ENCODE measurements at places on chromosomes 7 and 10. TPM values are rescaled to one million over a fixed set of nuclear protein-coding genes. Genes with fewer than 3 reads are reported as not detected.

MALRD1 gene
- polyA plus RNA-seq: not detected

DNA sequence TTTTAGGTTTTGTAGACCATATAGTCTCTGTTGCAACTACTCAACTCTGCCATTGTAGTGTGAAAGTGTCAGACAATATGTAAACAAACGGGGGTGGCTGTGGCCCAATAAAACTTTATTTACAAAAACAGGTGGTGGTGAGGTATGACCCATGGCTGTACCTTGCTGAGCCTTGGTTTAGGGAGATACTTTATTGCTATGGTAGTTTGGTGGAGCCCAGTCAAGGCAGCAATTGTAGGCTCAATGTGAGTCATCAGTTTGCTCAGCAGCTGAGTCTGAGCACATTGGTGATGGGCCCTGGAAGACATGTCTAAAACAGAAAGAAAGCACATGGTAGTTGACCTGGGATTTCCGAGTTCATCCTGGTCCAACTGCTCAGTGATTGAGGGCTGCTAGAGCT is 242.5 kb downstream of the REEP3 start:
- peaks cover 9% of the 10 kb centered on the region for H3K27me3 ChIP-seq
- no peaks in the 10 kb centered on the region for H3K36me3 ChIP-seq
- DNase-seq: no peak
- H3K4me3 ChIP-seq: no peak overlapping the region

DNA sequence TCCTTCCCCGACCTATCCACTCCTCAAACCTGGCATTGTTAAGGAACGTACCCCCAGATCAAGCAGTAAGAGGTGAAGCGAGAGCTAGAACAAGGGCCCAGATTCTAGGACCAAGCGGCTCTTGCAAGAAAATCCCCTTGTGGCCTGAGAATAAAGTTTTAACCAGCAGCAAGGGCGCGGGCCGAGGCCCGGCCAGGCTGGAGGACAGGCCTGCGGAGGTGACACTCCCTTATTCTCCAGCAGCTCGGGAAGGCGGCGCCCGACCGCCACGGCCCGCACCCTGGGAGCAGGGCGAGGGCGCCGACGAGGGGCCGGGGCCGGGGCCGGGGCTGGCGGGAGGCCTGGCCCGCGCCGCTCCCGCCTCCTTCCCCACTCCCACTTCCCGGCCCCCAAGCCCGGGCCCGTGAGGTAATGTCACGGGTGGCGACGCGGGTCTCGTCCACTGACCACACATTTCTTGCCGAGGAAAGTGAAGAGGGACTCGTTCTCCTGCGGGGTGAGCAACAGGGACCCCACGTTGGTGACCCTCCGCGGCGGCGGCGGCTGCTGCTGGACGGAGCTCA is 551 bp downstream of the WASL start:
- peaks cover 13% of the 10 kb centered on the region for H3K27me3 ChIP-seq
- peaks cover 64% of the 10 kb centered on the region for H3K4me1 ChIP-seq
- H3K27ac ChIP-seq: peak overlapping the region; percentile 90
- H3K36me3 ChIP-seq: no peaks in the 10 kb centered on the region
- H3K4me3 ChIP-seq: peak overlapping the region; percentile 93

- no peak overlapping the region for H3K4me3 ChIP-seq
- H3K27ac ChIP-seq: no peak overlapping the region
- H3K4me1 ChIP-seq: peaks cover 60% of the 10 kb centered on the region
- H3K27me3 ChIP-seq: no peaks in the 10 kb centered on the region
- DNase-seq: no peak
Measured at GRCh38 chr7:74672343-74672915, 14.9 kb downstream of the GTF2I start.

- no peak overlapping the region for H3K4me3 ChIP-seq
- peaks cover 3% of the 10 kb centered on the region for H3K27me3 ChIP-seq
- peaks cover 22% of the 10 kb centered on the region for H3K36me3 ChIP-seq
- no peak overlapping the region for H3K27ac ChIP-seq
- H3K4me1 ChIP-seq: no peaks in the 10 kb centered on the region
Measured at GRCh38 chr10:1141701-1142100, 85.5 kb downstream of the WDR37 start.

DNA sequence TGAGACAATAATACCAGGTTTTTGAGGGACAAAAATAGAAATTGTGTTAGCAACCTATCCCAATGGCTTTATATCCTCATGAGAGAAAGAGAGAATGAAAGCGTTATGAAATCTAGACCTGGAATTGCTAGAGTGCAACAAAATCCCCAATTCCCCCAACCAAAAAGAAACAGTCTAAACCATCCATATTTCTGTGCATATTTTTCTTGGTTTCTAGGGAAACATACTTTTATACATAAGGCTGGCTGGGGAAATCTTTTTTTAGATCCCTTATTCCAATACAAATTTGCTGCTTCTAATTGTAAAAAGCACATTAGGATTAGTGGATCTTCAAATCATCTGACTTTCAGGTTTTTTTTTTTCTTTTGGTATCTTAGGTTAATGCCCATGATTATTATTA is 277.0 kb upstream of the SEMA3A start:
- no peak for DNase-seq
- H3K27me3 ChIP-seq: no peaks in the 10 kb centered on the region
- no peaks in the 10 kb centered on the region for H3K4me1 ChIP-seq
- no peak overlapping the region for H3K4me3 ChIP-seq

LRRC18 gene
- polyA plus RNA-seq: not detected

- H3K4me3 ChIP-seq: no peak overlapping the region
- H3K27ac ChIP-seq: peak overlapping the region; percentile 95
- peak; percentile 51 for DNase-seq
Measured at GRCh38 chr7:31883761-31884164, 186.4 kb downstream of the PDE1C start.

DNA sequence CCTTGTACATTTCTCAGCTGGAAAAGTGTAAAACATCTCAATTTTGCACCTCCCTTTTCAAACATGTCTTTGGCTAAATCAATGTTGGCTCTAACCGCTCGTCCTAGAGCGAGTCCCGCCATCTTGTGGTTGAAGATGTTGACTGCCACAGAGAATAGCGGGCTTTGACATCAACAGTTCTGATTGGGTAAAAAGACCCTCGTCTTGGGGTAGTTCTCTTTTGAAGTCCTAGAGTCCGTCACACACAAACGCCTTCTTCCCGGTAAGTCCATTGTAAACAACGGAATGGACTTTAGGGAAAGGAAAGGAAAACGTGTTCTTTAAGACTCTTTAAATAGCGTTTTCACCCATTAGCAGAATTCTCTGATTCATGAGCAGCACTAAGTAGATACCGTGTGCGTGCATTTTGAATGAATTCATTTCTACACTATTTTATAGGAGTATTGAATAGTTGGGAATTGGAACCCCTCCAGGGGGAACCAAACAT is 452 bp upstream of the RPP30 start:
- peaks cover 5% of the 10 kb centered on the region for H3K36me3 ChIP-seq
- H3K27me3 ChIP-seq: peaks cover 25% of the 10 kb centered on the region
- peak overlapping the region; percentile 85 for H3K27ac ChIP-seq
- peak; percentile 21 for DNase-seq
- peaks cover 42% of the 10 kb centered on the region for H3K4me1 ChIP-seq

CRYGN gene
- polyA plus RNA-seq: not detected

- H3K27me3 ChIP-seq: peaks cover 1% of the 10 kb centered on the region
- H3K27ac ChIP-seq: no peak overlapping the region
- H3K4me1 ChIP-seq: no peaks in the 10 kb centered on the region
Measured at GRCh38 chr10:6796231-6796630, 216.2 kb upstream of the PRKCQ start.

TBXAS1 gene
- polyA plus RNA-seq: 93.3 TPM

GRCh38 chr7:141097430-141097829 is 23.6 kb downstream of the TMEM178B start:
- H3K27ac ChIP-seq: no peak overlapping the region
- no peaks in the 10 kb centered on the region for H3K36me3 ChIP-seq
- peak; percentile 2 for DNase-seq
- H3K4me3 ChIP-seq: no peak overlapping the region
- no peaks in the 10 kb centered on the region for H3K4me1 ChIP-seq

RBM20 gene
- not detected for polyA plus RNA-seq

DNA sequence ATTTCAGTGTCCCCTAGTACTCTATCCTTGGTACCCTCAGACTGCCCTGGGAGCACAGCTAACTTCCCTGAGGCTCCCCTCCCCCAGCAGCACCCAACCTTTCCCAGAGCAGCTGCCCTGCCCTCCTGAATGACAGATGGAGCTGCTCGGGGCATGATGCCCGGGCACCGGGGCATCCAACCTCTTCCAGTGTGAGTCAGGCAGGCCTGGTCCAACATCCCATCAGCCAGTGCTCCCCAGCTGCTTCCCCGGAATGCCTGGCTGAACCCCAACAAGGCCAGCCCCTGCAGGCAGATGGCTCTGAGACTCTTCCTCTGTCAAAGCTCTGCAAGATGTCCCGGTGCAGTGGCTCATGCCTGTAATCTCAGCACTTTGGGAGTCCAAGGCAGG is 11.9 kb upstream of the TSPAN15 start:
- no peak overlapping the region for H3K4me3 ChIP-seq
- H3K27ac ChIP-seq: no peak overlapping the region
- no peaks in the 10 kb centered on the region for H3K4me1 ChIP-seq
- no peak for DNase-seq

- peaks cover 4% of the 10 kb centered on the region for H3K36me3 ChIP-seq
- no peak overlapping the region for H3K27ac ChIP-seq
- DNase-seq: no peak
- peaks cover 4% of the 10 kb centered on the region for H3K27me3 ChIP-seq
- H3K4me3 ChIP-seq: no peak overlapping the region
Measured at GRCh38 chr10:14486777-14487487, 156.2 kb upstream of the FRMD4A start.

- no peaks in the 10 kb centered on the region for H3K36me3 ChIP-seq
- no peaks in the 10 kb centered on the region for H3K4me1 ChIP-seq
- H3K4me3 ChIP-seq: no peak overlapping the region
- no peak overlapping the region for H3K27ac ChIP-seq
- DNase-seq: no peak
Measured at GRCh38 chr7:16967300-16967811, 85.6 kb upstream of the AGR3 start.

- H3K27ac ChIP-seq: no peak overlapping the region
- H3K4me1 ChIP-seq: no peaks in the 10 kb centered on the region
- no peak overlapping the region for H3K4me3 ChIP-seq
- no peak for DNase-seq
- no peaks in the 10 kb centered on the region for H3K36me3 ChIP-seq
Measured at GRCh38 chr7:10429031-10429430, 544.6 kb upstream of the PHF14 start.

EFCAB10 gene
- polyA plus RNA-seq: not detected

DNA sequence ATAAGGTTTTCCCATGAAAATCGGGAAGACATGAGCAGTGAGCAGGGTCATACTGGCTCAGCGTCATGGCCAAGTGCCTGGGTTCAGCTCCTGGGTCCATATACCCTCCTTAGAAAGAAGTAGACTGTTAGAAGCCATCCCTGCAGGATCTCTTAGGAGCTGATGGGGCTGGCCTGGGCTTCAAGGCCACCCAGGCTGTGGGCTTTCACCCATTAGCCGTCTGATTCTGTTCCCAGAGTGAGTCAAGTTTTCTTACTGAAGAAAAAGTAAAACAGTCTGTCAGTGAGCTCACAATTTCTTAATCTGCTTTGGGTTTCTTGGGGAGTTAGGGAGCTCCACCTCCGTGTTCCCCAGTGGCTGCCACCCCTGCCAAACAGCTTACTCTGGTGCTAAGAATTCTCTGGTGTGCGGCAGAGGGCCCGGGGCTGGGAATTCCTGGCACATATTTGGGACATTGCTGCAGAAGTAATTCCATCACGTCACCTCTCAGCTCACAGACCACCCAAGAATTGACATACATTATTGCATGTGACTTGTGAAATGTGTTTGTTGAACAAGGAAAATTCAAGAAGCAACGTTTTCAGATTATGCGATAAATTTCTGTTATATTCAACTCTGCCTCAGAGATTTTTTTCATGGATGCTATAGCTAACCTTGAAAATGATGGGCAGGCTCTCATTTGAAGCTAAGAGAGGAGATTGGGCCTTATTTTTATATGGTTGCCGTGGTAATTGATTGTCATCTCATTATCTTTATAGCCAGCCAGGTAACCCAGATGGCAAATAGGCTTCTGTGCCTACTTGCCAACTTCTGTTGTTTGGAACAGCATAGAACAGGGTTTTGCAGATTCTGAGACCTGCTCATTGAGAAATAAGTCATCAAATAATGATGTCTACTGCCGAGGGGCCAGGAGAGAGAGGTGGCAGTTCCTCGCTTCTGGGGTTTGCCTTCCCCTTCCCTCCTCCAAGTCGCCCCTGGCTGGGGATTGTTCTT is 166.4 kb downstream of the CHN2 start:
- H3K27ac ChIP-seq: no peak overlapping the region
- peaks cover 14% of the 10 kb centered on the region for H3K36me3 ChIP-seq
- H3K4me1 ChIP-seq: no peaks in the 10 kb centered on the region

DNA sequence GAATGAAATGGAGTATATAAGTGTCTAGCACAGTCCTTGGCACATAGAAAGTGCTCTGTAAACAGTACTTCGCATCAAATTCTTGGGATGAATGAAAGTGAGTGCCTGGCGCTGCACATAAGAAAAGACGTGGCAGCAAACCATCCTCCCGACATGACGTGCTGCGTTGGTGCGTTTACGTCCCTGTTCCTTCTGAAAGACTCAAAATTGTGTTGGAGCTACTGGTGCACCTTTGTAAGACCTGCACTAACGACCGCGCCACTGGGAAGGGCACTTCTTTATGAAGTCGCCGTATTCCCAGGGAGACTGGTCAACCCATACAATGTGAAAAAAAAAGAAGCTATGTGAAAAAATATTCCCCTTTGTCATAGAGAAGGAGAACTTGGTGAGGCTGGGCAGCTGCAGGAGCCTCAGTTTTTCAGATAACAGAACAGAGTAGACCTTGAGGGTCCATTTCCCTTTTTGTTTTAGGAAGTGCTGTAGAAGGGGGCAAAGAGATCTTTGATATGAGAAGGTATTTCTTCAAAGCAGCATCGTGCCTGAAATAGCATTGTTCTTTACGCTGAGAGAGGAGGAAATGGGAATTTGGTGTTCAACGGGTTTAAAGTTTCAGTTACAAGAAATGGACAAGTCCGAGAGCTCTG is 91.7 kb downstream of the PTPRE start:
- H3K27ac ChIP-seq: no peak overlapping the region
- no peak for DNase-seq
- H3K27me3 ChIP-seq: peaks cover 2% of the 10 kb centered on the region
- no peaks in the 10 kb centered on the region for H3K4me1 ChIP-seq
- no peaks in the 10 kb centered on the region for H3K36me3 ChIP-seq
- no peak overlapping the region for H3K4me3 ChIP-seq

All from immature natural killer cell (primary cell).